ENCODE measurements at places on chromosomes 2 and 18. TPM values are rescaled to one million over a fixed set of nuclear protein-coding genes. Genes with fewer than 3 reads are reported as not detected.
A peak's percentile ranks its signal among the peaks of the same experiment; 100 is the strongest.

GRCh38 chr2:173043476-173043875 lies 32.2 kb upstream of the MAP3K20 start:
- H3K4me3 ChIP-seq: no peak overlapping the region
- H3K36me3 ChIP-seq: no peaks in the 10 kb centered on the region
- H3K4me1 ChIP-seq: no peaks in the 10 kb centered on the region
- DNase-seq: no peak

DNA sequence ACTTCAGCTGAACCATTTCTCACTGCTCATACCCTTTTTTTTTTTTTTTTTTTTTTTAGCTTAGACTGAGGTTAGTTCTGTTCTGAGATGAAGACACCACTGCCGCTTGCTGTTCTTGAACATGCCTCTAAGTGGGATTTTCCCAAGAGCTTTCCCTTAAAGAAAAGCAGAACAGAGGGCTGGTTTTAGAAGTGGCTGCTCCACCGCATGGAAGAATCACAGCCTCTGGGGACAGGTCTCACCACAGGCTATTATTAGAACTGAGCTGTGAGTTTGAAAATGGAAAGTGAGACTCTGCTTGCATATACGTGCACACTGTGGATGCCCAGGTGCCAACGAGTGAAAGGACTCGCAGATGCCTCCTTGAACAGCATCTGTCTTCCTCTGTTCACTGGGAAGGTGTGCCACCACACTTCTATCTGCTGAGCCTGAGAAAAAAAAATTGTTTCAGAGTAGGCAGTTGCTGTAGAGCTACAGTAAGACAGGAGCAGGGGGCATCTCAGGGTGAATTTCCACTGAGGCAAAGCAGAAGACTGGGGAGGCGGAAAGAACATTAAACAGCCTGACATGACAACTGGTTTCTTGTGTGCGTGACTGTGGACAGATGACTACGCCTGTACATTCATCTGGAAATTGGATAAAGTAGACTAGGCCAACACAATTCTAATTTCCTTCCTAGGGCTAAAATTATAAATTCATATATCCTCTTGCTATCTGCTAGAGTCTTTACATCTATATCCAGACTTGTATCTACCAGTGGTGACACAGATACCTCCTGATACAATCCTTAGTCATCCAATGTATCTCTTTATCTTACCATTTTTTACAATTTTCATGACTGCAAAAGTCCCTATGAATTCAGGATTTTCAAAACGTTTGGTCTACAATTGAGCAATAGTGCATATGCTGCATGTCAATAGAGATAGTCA lies 1045.7 kb upstream of the CELF4 start:
- H3K27me3 ChIP-seq: no peaks in the 10 kb centered on the region
- no peak overlapping the region for H3K4me3 ChIP-seq
- no peak overlapping the region for H3K27ac ChIP-seq
- no peak for DNase-seq
- no peaks in the 10 kb centered on the region for H3K36me3 ChIP-seq

DNA sequence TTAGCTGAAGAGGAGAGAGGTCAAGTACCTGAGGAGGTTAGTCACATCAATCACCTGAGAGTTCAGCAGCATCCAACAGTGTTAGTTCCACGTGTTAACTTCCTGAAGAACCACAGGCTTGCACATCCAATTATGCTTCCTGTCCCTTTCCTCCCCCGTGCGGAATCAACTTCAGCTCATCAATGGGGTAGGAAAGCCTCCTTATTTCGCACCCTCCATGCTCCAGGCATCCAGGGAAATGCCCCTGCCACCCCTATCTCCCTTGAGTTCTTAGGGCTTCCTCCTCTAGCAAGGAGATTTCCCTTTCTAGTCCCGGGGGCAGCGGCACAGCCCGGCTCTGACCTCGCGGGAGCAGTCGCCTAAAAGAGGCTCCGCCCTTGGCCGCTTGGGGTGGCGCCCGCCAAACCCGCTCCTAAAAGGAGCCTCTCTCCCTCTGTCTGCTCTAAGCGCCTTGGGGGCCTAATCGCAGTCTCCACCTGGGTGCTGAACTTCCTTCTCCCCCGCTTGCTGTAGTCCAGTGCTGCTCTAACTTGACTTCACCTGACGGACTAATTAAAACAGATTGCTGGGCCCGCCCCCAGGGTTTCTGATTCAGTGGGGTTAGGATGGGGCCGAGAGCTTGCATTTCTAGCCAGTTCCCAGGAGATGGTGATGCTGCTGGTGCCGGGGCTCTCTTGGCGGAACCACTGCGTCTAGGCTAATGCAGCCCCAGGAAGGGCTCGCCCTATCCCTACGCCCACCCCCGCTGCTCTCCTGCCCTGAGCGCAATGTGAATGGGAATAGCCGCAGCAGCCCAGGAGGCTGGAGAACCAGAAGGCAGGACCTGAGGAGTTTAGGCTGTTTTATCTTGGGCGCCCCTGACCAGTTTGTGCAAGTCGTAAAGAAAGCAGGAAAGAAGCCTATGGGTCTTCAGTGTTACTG lies 3.4 kb upstream of the TET3 start:
- DNase-seq: no peak
- peak overlapping the region; percentile 41 for H3K4me3 ChIP-seq
- no peak overlapping the region for H3K27ac ChIP-seq

DNA sequence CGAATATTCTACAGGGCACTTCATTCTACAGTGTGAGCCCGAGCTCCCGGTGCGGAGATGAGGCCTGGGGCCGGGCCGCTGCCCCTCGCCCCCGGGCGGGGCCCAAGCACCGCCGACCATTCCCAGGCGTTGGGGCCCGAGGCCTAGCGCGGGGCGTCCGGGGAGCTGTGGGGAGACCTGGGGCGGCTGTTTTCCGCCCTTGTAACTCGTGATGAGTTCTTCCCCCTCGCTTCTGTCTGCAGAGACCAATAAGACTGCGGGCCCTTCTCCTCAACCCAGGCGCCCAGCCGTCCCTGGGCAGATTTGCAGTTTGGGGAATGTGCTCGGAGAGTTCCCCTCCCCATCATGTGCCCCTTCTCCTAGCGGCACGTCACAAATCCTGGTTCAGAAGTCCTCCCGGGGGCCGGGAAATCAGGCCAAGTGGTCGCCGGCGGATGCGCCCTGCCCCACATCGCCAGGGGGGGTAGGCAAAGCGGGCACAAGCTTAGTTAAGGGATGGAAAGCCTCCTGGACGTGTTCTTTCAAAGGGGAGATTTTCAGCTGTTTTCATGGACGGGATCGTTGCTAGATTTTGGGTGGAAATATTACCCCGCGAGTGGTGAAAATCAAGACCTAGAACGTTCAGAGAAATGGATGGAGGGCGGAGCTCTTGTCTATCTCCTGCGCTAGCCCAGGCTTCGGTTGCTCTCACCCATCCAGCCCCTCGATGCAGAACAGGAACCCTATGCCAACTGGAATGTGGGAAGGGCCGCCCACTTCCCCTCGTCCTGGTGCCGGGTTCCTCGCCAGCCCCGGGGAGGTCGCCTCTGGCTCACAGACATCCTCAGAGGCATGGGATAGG lies 18.8 kb upstream of the HAAO start:
- no peaks in the 10 kb centered on the region for H3K4me1 ChIP-seq
- peak overlapping the region; percentile 96 for H3K27ac ChIP-seq
- H3K36me3 ChIP-seq: no peaks in the 10 kb centered on the region
- H3K27me3 ChIP-seq: no peaks in the 10 kb centered on the region
- DNase-seq: peak; percentile 41
- peak overlapping the region; percentile 59 for H3K4me3 ChIP-seq

- no peak overlapping the region for H3K4me3 ChIP-seq
- no peaks in the 10 kb centered on the region for H3K36me3 ChIP-seq
- no peaks in the 10 kb centered on the region for H3K4me1 ChIP-seq
- H3K27ac ChIP-seq: no peak overlapping the region
These were observed 48.8 kb downstream of the FSHR start for GRCh38 chr2:49105506-49105905.

GRCh38 chr18:78017869-78018268 lies 768.2 kb downstream of the GALR1 start:
- no peak for DNase-seq
- no peak overlapping the region for H3K4me3 ChIP-seq
- H3K4me1 ChIP-seq: no peaks in the 10 kb centered on the region
- H3K27ac ChIP-seq: no peak overlapping the region
- H3K27me3 ChIP-seq: no peaks in the 10 kb centered on the region
- H3K36me3 ChIP-seq: no peaks in the 10 kb centered on the region

DNA sequence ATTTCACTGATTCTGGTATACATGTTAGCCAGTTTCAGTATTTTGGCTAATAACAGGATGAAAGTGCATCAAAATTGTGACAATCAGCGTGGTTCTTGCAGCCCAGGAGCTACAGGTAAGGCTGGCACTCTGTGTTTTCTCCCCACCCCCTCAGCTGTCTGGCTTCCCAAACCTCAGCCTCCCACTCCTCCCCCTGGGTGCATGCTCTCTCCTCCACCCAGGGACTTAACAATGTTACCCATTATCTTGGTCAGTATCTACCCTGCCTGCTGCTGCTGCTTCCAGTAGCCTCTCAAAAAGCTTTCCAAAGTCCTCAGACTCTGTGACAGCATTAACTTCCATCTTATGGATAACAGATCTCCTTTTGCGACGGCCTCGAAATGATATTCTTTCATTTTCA lies 41.0 kb downstream of the TRABD2A start:
- no peak for DNase-seq
- no peaks in the 10 kb centered on the region for H3K27me3 ChIP-seq
- no peaks in the 10 kb centered on the region for H3K4me1 ChIP-seq
- no peak overlapping the region for H3K27ac ChIP-seq
- H3K4me3 ChIP-seq: no peak overlapping the region

DNA sequence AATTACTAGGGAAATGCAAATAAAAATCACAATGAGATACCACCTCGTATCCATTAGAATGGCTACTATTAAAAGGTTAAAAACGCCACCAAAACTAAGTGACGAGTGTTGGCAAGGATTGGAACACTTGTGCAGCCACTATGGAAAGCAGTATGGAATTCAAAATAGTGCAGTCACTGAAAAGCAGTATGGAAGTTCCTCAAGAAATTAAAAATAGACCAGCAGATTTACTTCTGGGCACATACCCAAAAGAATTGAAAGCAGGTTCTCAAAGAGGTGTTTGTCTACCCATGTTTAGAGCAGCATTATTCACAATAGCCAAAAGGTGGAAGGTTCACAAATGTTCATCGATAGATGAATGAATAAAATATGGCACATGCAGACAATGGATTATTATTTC lies 149.7 kb upstream of the STON1 start:
- H3K4me1 ChIP-seq: no peaks in the 10 kb centered on the region
- DNase-seq: no peak
- H3K27ac ChIP-seq: no peak overlapping the region
- H3K36me3 ChIP-seq: peaks cover 25% of the 10 kb centered on the region

DNA sequence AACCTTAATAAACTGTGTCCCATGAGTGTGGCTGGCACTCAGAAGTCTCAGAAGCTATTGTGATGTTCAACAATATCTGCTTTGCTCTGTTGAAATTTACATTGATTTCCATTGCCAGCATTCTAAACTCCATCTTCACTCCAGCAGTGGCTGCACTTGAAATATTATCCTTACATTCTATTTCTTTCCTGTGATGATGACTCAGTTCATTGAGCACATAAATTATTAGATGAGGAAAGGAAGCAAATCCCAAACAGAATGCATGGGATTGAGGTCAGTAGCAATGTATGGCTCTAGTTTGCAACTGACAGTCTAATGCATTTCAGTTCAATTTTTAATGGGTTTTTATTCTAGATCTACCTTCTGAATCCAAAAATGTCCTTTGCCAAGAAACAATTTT lies 92.4 kb upstream of the TTN start:
- no peak overlapping the region for H3K4me3 ChIP-seq
- H3K27ac ChIP-seq: no peak overlapping the region
- H3K36me3 ChIP-seq: no peaks in the 10 kb centered on the region
- no peaks in the 10 kb centered on the region for H3K27me3 ChIP-seq
- no peak for DNase-seq
- H3K4me1 ChIP-seq: no peaks in the 10 kb centered on the region

GRCh38 chr18:63091671-63092364 lies 227.8 kb downstream of the BCL2 start:
- no peaks in the 10 kb centered on the region for H3K4me1 ChIP-seq
- H3K27ac ChIP-seq: no peak overlapping the region
- H3K36me3 ChIP-seq: no peaks in the 10 kb centered on the region
- H3K27me3 ChIP-seq: no peaks in the 10 kb centered on the region
- no peak overlapping the region for H3K4me3 ChIP-seq
- no peak for DNase-seq

DNA sequence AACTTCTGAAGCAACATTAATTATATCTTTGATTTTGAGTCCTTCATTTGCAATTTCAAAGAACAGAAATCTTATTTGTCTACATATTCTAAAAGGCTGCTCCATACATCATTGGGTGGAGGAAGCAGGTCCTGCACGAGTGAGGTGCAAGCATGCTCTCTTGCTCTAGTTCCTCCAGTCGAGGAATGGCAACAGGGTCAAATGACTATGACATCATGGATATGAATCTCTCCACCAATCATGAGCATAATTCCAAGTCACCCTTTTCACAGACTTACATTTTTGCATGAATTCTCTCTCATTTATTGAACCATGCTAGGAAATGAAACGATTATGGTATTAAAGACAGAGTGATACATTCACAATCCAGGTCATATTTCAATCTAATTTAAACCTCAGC lies 608.8 kb upstream of the SOX11 start:
- no peak overlapping the region for H3K27ac ChIP-seq
- no peaks in the 10 kb centered on the region for H3K4me1 ChIP-seq
- H3K36me3 ChIP-seq: no peaks in the 10 kb centered on the region
- DNase-seq: no peak

DNA sequence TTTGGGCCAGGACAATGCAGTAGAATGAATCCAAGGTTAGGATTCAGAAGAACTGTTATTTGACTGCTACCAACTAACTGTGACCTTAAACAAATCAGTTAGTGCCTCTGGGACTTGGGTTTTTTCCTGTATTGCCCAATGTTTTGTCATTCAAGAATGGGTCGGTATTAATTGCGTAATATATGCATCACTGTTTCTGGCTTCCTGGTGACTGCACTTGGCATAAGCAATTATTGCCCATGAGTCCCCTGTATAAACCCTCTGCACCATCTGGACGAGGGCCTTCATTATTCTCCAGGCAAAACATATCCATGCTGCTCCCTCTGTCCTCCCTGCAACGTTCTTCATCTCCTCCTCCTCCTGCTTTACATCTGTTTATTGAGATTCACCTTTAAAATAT lies 255.8 kb upstream of the LRRTM1 start:
- no peak overlapping the region for H3K4me3 ChIP-seq
- H3K4me1 ChIP-seq: no peaks in the 10 kb centered on the region
- no peak overlapping the region for H3K27ac ChIP-seq
- H3K27me3 ChIP-seq: no peaks in the 10 kb centered on the region

- H3K36me3 ChIP-seq: no peaks in the 10 kb centered on the region
- no peak overlapping the region for H3K27ac ChIP-seq
- no peaks in the 10 kb centered on the region for H3K27me3 ChIP-seq
- H3K4me3 ChIP-seq: no peak overlapping the region
- DNase-seq: no peak
These were observed 20.6 kb downstream of the EHD3 start for GRCh38 chr2:31254237-31255203.

The HOXD11 gene
- 0.21 TPM for total RNA-seq

The BCL11A gene
- total RNA-seq: not detected

The ARHGEF4 gene
- 16.3 TPM for total RNA-seq

The KCNS3 gene
- 12.2 TPM for total RNA-seq

The LIMS3 gene
- 8.5 TPM for total RNA-seq

The CYTIP gene
- total RNA-seq: 9.3 TPM

The TUBB8B gene
- not detected for total RNA-seq
